Right forelimb (tissue), 1 donor: ENCODE measurements at places on chromosomes 13 and 19.

DNA sequence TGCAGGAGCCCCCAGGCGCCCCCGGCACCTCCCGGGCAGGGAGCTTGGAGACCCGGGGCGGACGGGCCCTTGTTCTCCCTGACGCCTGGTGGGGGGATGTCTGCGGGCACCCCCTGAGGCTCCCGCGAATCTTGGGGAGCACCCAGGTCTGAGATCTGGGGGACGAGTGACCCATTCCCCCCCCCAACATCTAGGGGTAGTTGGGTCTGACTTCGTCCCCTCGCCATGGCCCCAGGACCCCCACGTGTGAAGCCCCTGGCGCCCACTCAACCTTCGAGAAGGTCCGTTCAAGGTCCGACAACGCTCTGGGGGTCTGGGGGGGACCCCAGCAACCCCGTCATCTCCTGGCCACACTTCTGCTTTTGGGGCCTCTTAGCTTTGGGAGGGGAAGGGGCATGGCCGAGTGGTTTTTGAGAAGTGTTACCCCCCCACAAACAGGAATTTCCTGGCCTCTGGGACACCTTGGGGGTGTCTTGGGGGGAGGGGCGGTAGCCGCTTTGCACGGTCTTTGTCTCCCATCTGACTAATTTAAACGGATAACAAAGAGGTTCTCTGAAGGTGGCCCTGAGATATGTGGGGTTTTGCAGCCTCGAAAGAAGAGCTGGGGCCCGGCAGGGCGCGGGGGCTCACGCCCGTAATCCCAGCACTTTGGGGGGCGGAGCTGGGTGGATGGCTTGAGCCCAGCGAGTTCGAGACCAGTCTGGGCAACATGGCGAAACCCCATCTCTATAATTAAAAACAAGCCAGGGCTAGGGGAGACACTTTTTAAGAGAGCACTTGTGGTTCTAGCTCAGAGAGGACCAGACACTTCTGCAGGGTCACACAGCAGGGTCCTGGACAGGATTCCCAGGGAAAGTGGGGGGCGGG lies 608 bp downstream of the CNN2 start:
- no peak for DNase-seq

DNA sequence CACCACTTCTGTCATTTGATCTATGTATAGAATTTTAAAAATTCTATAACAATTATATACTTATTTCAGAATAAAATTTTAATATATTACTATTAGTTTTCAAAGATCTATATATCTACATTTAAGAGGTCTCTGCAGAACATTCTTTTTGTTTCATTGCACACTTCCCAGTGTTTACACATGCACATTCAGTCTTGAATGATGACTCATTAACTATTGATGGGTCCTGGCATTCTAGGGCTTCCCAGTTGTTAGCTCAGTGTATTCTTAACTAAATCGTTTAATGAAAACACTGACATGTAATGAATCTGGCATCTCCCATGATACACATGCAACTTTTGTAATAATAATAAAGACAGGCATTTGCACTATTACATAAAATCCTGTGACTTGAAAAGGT lies 324.6 kb downstream of the KLF12 start:
- no peak for DNase-seq

DNA sequence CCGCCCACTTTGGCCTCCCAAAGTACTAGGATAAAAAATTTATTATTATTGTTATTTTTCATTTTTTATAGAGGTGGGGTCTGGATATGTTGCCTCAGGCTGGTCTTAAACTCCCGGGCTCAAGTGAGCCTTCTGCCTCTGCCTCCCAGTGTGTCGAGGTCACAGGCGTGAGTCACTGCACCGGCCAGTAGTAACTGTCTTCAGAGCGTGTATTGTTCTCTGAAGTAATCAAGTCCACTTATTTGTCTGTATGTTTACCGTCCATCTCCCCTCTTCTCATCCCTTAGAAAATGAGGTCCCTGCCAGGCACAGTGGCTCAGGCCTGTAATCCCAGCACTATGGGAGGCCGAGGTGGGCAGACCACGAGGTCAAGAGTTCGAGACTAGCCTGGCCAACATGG lies 18.2 kb upstream of the SULT2B1 start:
- no peak for DNase-seq

- DNase-seq, result no peak
Observed at GRCh38 chr13:26185720-26186117, 36.4 kb downstream of the RNF6 start.

DNA sequence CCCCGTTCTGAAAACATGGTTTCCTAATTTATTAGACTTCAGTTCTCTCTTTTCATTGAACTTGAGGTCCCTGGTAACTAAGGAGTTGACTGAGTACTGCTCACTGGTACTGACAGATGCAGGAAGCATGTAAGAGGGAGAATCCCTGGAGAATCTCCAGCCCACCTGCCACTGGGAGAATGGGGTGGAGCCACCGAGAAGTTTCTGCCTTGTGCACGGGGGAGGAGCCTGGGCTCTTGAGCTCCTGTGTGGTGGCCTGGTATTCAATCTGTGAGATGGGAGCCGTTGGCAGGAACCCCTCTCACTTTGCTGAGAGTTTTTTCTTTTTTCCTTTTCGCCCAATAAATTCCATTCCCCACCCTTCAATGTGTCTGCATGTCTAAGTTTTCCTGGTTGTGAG lies 13.2 kb upstream of the AKAP11 start:
- no peak for DNase-seq

GRCh38 chr13:101149735-101150384 lies 266.4 kb downstream of the NALCN start:
- DNase-seq, result no peak

- peak; percentile 89 for DNase-seq
Observed at GRCh38 chr19:2540646-2541454, 64.9 kb downstream of the GADD45B start.

GRCh38 chr13:94902722-94903407 lies 190.5 kb upstream of the SOX21 start:
- no peak for DNase-seq

GRCh38 chr19:16514383-16515019 lies 18.3 kb downstream of the C19orf44 start:
- no peak for DNase-seq

GRCh38 chr13:106261450-106261849 lies 274.0 kb downstream of the EFNB2 start:
- no peak for DNase-seq

- DNase-seq, result no peak
Observed at GRCh38 chr13:60148918-60149317, 14.8 kb downstream of the DIAPH3 start.

GRCh38 chr13:22877421-22877820 lies 303.4 kb upstream of the SGCG start:
- DNase-seq, result no peak

DNA sequence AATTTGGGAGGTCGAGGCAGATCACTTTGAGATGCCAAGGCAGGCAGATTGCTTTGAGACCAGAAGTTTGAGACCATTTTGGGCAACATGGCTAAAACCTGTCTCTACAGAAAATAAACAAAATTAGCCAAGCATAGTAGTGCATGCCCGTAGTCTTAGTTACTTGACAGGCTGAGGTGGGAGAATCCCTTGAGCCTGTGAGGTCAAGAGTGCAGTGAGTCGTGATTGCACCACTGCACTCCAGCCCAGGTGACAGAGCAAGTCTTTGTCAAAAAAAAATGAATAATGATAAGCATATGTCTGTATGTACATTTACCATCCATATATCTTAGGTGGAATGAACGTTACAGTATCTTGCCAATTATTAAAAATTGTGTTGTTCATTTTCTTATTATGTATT lies 2447.7 kb downstream of the PCDH9 start:
- no peak for DNase-seq

DNA sequence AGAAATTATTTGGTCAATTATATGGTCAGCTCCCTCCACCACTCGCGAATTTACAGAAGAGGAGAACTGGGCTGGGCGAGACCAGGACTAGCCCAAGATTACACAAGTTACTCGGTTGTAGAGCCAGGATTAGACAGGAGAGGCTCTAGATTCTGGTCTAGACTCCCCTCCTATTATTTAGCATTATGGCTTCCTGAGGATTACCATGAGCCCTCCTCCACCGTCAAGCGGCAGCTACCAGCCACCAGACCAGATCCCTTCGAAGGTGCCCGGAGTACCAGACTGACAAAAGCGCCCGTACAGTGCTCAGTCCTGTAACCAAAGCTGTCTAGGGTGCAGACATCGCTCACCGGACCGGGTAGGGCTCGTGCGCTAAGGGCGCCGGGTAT lies 497 bp upstream of the MLNR start:
- no peak for DNase-seq

DNA sequence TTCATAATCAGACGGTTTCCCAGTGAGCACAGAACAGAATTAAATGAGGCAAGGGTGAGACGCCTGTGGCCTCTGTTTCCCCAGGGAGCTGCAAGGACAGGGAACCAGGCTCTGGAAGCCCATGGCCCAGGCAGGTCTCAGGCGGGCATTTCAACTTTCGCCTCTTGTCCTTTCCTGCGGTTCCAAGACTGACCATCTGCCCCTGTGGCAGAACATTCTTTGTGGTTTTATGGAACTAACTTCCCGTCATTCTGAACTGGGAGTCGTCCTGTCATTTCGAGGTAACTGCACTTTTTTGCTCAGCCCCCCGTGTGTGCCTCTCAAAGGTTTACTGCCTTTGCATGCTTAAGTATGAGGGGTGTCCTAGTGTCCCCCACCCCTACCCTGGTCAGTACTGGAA lies 70.9 kb downstream of the KL start:
- no peak for DNase-seq

- DNase-seq, result no peak
Observed at GRCh38 chr13:114275304-114275703, 6.1 kb upstream of the UPF3A start.

GRCh38 chr13:83796364-83796763 lies 85.9 kb downstream of the SLITRK1 start:
- no peak for DNase-seq

- no peak for DNase-seq
Observed at GRCh38 chr19:14058182-14059092, 3.4 kb downstream of the PALM3 start.

DNA sequence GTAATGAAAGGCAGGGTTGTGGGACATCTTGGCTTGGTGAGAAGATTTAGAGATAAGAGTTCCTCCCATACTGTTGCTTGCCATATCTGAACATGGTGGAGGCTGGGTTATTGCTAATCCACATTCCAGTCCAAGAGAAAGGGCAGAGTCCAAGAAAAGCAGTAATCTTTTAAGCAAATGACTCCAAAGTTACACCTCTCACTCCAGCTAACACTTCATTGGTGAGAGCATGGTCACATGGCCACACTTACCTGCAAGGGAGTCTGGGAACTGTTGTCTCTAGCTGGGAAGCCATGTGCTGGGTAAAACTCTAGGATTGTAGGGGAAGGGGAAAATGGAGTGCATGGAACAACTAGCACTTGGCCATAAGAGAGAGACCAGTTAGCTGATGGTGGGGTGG lies 5.6 kb downstream of the C19orf81 start:
- DNase-seq, result no peak

GRCh38 chr13:34863360-34864135 lies 78.5 kb upstream of the NBEA start:
- DNase-seq, result no peak

DNA sequence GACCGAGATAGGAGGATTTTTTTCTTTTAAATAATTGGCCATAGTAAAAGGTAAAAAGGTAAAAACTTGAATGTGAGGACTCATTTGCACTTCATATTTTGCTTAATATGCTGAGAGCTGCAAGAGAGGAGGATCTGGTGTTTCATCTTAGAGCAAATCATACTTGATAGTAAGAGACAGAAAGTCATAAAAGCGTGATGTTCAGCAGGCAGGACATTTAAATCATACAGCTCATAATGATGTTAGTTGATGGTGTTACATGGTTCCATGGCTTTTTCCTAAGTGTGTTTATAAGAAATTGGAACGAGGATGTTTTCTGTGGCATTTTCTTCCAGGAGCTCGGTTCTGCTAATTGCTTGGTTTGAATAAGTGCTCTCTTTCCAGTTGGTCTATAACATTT lies 16.3 kb downstream of the ATP11A start:
- no peak for DNase-seq

DNA sequence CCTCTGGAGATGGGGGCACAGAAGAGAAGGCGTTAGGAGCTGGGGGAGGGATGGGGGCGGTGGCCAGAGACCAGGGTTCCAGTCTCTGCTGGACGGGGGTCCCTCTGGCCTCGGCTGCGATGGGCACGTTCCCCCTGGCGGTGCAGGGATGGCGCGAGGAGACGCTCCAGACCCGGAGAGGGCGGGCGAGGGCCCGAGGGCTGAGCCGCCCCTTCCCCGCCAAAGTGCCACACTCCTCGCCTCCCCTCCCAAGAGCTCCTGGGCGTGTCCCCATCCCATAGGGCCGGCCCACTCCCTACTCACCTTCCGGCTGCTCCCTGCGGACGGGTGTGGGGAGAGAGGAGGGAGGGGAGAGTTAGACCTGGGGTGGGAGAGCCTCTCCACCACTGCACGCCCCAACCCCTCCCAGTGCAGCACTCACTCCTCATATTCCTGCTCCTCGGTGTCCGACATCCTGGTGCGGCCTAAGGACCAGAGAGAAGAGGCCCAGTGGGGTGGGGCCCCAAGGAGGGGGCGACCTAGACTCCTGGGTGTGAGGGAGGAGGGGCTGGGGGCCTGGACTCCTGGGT lies 2.2 kb downstream of the TNNT1 start:
- no peak for DNase-seq

DNA sequence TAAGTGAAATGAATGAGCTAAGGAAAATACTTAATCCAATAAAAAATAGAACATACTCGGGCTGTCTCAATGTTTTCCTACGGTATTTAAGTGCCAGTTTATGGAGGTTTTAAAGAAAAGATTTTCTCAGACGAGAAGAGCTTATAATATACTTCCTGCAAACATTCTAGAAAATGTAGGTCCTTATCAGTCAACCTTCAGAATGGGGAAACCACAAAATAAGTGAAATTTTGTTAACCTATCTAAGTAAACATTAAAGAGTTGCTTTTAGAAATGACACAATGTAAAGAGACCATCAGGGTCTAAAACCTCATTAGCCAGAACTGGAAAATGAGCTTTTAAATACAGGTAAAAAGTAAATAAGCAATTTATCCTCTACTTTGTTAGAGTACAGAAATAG lies 12.1 kb downstream of the MIR17HG start:
- DNase-seq, result no peak
